Left ventricle myocardium superior (tissue), 1 donor: ENCODE measurements at places on chromosomes 5 and 9. TPM values are rescaled to one million over a fixed set of nuclear protein-coding genes. Genes with fewer than 3 reads are reported as not detected.

Gene SH3GLB2
- 35.3 TPM for total RNA-seq

Gene IGFBPL1
- not detected for total RNA-seq

Gene CDX1
- total RNA-seq, result not detected

Gene FIBCD1
- 0.40 TPM for total RNA-seq

Gene ARHGEF39
- 0.45 TPM for total RNA-seq

Gene SPEF2
- 2.7 TPM for total RNA-seq

Gene PCDHB14
- total RNA-seq, result 2.5 TPM

Gene FBP2
- not detected for total RNA-seq

DNA sequence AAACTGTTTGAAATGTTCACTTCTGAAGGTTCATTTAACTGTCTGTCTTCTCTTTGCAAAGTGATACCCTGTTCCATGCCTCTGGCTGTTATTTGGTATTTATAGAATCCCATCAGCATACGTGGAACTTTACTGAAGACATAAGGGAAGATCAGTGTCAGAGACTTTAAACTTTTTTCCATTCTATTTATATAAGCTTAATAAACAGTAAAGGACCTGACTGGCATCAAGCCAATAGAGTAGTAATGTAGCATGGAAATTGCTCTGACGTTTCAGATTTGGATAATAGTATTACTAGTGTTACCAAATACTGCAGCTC lies 94.9 kb upstream of the MINAR2 start:
- no peak for DNase-seq

GRCh38 chr5:128904805-128905567 lies 60.3 kb upstream of the SLC27A6 start:
- no peak for DNase-seq

DNA sequence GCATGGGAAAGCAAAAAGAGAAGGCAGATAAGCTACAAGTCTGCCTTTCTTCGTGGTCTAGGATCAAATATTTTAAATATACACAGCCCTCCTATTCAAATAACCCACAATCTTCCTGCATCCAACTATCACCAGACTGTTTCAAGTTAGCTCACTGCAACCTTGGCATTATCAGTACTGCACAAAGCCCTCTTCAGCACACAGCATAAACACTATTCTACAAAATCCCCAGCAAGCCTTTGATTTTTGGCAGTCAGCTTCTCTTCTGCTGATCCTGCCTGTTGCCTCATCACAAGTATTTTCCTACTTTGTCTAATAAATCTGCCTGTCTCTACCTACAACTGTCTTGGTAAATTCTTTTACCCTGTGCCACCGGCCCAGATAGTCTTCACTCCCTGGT lies 142.9 kb downstream of the COX7C start:
- no peak for DNase-seq

DNA sequence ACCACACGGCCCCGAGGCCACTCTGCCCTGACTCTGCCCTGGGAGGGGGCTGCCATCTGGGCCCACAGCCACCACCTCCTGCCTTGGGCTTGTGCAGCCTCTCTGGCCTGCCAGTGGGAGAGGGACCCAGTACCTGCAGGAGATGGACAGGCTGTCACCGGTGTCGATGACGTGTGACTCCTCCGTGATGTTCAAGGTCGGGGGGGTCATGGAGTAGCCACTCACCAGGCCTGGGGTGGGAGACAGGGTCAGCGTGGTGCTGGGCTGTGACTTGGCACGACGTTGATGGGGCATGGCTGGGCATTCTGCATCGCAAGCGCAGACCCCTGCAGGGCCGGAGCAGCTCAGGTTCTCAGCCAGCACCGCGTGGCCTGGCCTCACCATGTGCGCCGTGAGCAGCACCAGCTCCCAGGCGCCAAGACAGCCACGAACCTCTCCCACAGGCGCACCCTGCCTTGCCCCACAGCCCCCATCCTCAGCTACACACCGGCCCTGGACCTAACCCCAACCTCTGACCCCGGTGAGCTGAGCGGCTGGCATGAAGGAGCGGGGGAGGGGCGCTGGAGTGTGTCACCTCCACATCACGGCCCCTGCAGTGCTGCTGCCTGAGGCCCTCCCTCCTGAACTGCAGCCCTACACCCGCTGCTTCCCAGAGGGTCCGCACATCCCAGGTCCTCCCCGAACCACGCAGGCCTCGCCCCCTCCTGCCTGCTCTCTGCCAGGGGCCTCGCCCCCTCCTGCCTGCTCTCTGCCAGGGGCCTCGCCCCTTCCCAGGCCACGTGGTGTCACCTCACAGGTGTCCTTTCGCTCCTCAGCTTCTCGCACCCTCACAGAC lies 17.6 kb downstream of the FLT4 start:
- DNase-seq, result peak; percentile 19

DNA sequence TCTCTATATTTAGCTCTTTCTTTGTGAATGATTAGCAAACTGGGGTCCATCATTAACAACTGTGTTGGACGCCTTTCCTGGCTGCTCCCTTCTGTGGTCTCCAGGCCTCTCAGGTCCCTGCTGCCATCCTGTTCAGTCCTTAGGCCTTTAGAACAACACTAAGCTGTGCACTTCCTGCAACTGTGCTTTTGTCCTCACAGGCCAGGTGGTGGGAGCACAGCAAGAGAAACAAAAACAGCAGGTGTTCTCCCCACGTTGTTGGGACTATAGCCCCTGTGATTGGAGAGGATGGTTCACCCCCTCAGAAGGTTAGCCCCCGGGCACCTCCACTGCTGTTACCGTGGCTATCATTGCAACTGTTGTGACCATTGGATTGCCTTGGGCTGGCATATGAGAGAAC lies 41.7 kb upstream of the CLINT1 start:
- no peak for DNase-seq

DNA sequence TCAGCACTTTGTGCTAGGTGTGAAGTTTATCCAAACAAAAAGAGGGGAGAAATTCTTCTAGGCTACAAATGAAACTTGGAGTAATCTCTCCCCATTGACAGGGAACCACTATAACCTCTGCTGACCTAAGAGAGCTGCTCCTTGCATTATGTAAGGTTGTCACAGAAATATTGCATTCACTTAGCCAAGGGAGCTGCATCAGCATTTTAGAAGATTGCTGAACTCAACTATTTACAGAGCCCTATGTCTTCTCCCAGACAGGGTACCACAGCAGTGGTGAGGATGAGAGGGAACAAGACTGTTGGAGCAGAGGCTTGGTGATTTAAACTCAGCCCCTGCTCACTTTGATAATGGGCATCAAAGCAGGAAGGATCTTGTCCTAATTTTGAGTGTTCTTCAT lies 362.0 kb downstream of the TMEM38B start:
- no peak for DNase-seq

DNA sequence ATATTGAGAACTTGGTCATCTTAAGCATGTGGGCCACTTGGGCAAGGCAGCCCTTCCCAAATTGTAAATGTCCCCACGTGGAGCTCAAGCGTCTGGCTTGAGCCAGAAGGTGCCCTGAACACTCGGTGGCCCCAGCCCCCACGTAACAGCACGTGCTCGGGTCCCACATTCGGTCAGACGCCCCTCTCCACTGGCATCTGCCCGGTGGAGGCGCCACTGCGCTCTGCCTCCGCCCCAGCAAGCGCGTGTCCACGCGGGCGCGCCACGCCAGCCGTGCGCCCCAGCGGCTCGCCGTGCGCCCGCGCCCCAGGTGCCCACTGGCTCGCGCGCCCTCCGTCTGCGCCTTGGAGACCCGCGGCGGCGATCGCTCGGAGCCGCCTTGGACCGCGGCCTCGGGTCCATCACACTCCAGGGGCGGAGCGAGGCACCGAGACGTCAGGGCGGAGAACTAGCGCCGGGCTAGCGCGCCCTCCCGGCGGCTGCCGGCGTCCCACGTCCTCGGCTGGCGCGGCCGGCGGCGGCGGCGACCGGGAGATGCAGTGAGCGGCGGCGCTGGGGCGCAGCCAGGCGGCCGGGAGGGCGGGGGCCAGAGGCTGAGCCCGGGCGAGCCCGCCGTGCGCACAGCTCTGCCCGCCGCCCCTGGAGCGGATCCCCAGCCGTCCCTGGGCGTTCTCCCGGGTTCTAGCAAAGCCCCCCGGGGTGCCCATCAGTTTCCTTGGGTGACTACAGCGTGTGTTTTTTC lies at the start of gene PALM2AKAP2:
PALM2AKAP2 (plus strand) TSS at position 488 of the 742 bp plus-strand sequence. CDS start 291 bp downstream, outside the sequence.
- DNase-seq, result peak; percentile 90

DNA sequence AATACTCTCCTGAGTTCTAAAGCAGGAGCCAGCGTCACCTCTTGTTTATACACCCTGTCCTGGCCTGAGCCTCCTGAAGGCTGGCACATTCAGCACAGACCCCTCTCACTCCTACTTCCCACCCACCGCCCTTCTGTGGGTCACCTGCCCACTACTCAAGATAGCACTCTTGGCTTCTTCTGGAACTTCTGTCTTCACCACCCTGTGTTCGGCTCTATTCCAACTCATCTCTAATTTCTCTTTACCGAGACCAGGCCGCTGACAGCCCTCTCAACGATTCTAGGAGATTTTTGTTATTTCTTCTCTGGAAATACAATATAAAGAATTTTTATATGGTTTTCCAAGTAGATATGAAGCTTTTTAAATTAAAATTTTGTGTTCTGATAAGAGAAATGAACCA lies 57.4 kb downstream of the IRF1 start:
- no peak for DNase-seq

- DNase-seq, result no peak
Measured at GRCh38 chr5:33343676-33344327, 97.0 kb upstream of the TARS1 start.

DNA sequence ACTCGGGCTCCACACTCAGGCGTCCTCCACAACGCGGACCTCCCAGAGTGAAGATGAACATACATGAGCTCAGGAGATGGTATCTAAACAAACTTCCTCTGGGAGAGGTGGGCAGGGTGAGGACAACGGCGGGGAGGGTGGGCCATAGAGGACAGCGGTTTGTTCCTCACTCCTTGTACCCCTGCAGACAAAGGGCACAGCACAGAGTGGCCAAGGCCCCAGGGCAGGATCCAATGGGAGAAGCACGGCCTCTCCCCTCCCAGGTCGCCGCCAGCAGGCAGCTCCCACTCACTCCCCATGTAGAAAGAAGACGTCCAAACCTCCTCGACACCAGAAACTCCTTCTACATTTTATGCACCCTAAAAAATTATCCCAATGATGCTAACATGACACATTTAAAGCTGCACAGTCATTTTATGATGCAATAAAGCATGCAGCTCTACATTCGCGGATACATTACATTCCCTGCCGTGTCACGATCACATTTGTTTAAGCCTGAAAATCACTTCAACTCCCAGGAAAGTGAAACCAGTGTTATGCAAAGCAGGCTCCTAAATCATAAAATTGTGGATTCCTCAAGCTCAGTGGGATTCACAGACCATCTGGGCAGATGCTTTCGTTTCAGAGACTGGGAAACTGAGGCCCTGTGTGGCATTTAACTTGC lies 87.5 kb upstream of the SARDH start:
- DNase-seq, result no peak

DNA sequence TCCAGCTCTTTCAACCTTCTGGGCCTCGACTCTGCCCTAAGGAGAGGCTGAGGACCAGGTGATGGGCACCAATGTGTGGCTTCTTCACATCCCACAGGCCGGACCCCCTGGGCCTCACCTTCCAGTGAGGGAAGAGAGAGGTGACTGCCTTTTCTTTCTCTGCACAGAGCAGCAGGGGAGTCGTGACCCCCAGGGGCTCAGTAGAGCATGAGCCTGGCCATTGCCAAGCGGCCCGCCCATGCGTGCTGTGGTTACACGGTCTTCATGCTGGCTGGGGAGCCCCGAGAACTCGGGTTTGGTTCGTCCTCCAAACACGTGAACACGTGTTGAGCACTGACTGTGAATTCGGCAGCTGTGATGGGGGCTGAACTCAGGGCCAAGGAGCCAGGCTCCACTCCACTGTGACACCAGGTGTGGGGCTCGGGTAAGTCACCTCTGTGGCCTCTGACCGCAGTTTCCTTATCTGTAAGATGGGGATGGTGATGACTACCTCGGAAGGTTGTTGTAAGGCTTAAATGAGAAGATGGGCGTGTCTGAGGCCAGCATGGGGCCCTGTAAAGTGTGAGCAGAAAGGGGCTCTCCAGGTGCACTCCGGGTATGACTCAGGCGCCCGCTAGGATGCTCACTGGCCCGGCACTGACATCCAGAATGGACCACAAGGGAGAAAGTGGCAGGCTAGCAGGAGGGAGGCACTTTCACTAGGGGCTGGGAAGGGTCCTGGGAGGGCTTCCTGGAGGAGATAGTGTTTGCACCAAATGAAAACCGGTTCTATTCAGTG lies 13.4 kb upstream of the GRHPR start:
- DNase-seq, result no peak

DNA sequence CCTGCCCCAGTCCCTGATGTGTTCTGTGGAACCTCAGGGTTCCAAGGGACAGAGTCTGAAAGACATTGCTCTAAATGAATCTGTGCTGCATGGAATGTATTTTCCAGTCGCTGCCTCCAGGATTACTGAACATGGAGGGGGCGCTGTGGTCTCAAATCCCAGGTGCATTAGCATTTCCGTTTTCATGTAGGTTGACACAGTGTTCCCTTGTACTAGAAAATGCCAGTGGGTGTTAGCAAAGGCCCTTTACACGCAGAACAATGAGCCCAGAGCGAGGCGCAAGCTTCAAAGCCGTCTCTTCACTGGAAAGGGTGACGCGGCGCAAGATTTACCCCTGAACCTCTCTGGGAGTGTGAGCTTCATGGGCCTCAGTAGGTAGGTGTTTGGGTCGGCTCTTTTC lies 308.3 kb downstream of the SLIT3 start:
- DNase-seq, result no peak

- DNase-seq, result no peak
Measured at GRCh38 chr9:4221931-4222330, 77.9 kb downstream of the GLIS3 start.

DNA sequence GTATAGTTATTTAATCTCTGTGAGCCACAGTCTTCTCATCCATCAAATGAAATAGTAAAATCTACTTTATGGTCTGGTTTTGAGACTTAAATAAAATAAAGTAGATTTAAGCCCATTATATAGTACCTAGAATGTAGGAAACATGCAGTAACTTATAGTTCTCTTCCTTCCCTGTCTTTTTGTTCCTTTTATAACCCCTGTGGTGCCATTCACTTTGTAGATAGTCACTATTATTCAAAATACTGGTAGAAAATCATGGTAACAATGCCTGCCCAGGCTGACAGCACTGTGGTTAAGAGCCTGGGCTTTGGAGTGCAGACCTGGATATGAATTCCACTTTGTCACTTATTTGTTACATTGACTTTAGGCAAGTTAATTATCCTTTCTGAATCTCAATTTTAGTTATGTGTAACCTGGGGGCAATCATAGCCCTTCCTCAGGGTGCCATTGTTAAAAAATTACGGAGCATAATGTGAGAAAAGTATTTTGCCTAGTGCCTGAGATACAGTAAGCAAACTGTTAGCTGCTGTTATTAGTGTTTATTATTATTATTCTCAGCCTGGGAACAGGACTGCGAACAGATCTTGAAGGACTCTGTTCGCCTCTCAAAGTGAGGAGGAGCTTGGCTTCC lies 100.4 kb downstream of the RALGPS1 start:
- no peak for DNase-seq
